ENCODE measurements at places on chromosomes 6 and 20. TPM values are rescaled to one million over a fixed set of nuclear protein-coding genes. Genes with fewer than 3 reads are reported as not detected.

BLCAP gene
- 95.3 TPM for polyA plus RNA-seq

TFAP2D gene
- polyA plus RNA-seq, result not detected

DNA sequence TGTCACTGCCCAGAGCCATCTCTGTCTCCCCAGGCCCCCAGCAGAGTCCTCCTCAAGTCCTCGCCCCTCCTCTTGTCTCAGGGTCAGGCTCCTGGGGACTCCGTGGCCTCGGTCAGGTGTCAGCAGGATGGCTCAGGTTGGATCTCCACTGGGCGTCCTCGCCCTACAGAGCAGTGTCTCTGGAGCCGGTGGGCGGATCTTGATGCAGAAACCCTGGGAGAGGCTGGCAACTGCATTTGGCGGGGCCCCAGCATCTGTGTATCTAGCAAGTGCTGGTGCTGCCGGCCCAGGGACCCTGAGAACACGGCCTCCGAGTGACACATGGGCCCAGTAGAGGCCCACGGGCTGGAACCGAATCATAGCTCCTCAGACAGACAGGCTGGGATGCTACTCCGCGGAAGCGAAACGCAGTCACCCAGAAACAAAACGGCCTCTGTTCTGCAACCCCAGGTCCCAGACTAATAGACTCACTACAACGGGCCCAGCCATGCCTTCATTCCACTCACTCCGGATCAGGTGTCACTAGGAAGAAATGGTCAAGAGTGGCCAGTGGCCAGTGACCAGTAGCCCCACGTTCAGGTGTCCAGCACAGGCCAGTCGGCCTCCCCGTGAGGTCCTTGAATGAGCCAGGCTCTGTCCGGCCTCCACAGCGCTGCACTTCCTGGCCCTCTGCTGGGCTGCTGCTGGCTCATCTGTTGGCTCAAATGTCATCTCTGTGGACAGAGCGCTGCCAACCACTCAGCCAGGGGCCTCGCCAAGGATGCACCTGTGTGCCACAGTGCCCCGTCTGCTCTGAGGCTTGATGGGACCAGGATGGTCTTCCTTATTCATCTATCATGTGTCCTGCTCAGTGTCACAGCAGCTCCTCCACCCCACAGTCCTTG is 12.6 kb upstream of the FRMD1 start:
- no peak for DNase-seq

- no peak for DNase-seq
Observed at GRCh38 chr20:54550776-54551396, 75.5 kb downstream of the DOK5 start.
